ENCODE measurements at places on chromosomes 5 and 9. TPM values are rescaled to one million over a fixed set of nuclear protein-coding genes. Genes with fewer than 3 reads are reported as not detected.

Gene SPATA31A1
- not detected for polyA plus RNA-seq

DNA sequence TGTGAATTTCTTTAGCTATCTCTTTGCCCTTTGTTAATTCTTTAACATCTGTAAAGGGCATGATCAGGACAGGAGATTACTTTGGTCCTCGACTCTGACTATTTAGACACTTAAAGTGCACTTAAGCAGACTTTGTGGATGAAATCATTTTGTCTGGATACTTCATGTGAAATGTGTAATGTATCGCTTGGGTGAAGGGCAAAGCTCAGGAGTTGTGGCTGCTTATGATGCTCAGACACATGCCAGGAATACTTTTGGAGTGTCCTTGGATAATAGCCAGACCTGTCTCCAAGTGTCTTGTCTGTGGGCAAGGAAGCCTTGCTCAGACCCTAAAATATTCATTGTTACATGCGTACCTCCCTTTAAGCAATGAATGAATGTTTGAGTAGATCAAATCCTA lies 87.8 kb downstream of the RAI14 start:
- no peak overlapping the region for H3K27ac ChIP-seq
- no peaks in the 10 kb centered on the region for H3K36me3 ChIP-seq
- no peak overlapping the region for H3K4me3 ChIP-seq
- peaks cover 4% of the 10 kb centered on the region for H3K4me1 ChIP-seq
- H3K27me3 ChIP-seq = no peaks in the 10 kb centered on the region
- no peak for DNase-seq

Gene ADAMTS2
- polyA plus RNA-seq = not detected

Gene RFX3
- polyA plus RNA-seq = 1.8 TPM

- no peaks in the 10 kb centered on the region for H3K27me3 ChIP-seq
- H3K27ac ChIP-seq = no peak overlapping the region
- no peak overlapping the region for H3K4me3 ChIP-seq
- peaks cover 8% of the 10 kb centered on the region for H3K4me1 ChIP-seq
These were observed 68.1 kb downstream of the UBE2R2 start for GRCh38 chr9:33884856-33885701.

GRCh38 chr9:130448771-130449603 lies 4.2 kb downstream of the ASS1 start:
- DNase-seq = no peak
- peaks cover 23% of the 10 kb centered on the region for H3K27me3 ChIP-seq
- no peak overlapping the region for H3K4me3 ChIP-seq
- H3K27ac ChIP-seq = no peak overlapping the region

Gene MARCHF6
- polyA plus RNA-seq = 196 TPM

Gene ENTREP1
- 0.52 TPM for polyA plus RNA-seq

Gene TLR4
- 0.09 TPM for polyA plus RNA-seq

Gene PCDHB10
- 0.05 TPM for polyA plus RNA-seq

Gene NTNG2
- polyA plus RNA-seq = 0.05 TPM

Gene FAM221B
- polyA plus RNA-seq = not detected

GRCh38 chr9:2154731-2155130 lies 139.6 kb downstream of the SMARCA2 start:
- peaks cover 33% of the 10 kb centered on the region for H3K4me1 ChIP-seq
- no peak for DNase-seq
- no peak overlapping the region for H3K27ac ChIP-seq
- H3K36me3 ChIP-seq = no peaks in the 10 kb centered on the region
- no peaks in the 10 kb centered on the region for H3K27me3 ChIP-seq

- no peaks in the 10 kb centered on the region for H3K27me3 ChIP-seq
- peaks cover 19% of the 10 kb centered on the region for H3K36me3 ChIP-seq
- H3K27ac ChIP-seq = no peak overlapping the region
- DNase-seq = no peak
- no peak overlapping the region for H3K4me3 ChIP-seq
These were observed 19.5 kb downstream of the PCDHGC5 start for GRCh38 chr5:141508440-141508797.

DNA sequence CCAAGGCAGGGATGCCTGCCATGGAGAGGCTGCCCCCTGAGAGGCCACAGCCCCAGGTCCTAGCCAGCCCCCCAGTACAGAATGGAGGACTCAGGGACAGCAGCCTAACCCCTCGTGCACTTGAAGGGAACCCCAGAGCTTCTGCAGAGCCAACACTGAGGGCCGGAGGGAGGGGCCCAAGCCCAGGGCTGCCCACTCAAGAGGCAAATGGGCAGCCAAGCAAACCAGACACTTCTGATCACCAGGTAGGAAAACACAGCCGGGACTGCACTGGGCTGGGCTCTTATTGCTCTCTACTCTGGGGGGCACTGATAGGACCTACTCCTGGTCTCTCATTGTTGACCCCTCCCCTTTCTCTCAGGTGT lies 3.2 kb downstream of the RELL2 start:
- no peak for DNase-seq
- no peak overlapping the region for H3K27ac ChIP-seq
- H3K4me3 ChIP-seq = no peak overlapping the region
- H3K4me1 ChIP-seq = peaks cover 24% of the 10 kb centered on the region

Data from keratinocyte (primary cell).